ENCODE measurements at places on chromosomes 4 and X.

GRCh38 chr4:31307029-31307428 is 586.9 kb downstream of the PCDH7 start:
- no peak for DNase-seq

- no peak for DNase-seq
Measured at GRCh38 chr4:155060873-155061272, 147.6 kb upstream of the NPY2R start.

DNA sequence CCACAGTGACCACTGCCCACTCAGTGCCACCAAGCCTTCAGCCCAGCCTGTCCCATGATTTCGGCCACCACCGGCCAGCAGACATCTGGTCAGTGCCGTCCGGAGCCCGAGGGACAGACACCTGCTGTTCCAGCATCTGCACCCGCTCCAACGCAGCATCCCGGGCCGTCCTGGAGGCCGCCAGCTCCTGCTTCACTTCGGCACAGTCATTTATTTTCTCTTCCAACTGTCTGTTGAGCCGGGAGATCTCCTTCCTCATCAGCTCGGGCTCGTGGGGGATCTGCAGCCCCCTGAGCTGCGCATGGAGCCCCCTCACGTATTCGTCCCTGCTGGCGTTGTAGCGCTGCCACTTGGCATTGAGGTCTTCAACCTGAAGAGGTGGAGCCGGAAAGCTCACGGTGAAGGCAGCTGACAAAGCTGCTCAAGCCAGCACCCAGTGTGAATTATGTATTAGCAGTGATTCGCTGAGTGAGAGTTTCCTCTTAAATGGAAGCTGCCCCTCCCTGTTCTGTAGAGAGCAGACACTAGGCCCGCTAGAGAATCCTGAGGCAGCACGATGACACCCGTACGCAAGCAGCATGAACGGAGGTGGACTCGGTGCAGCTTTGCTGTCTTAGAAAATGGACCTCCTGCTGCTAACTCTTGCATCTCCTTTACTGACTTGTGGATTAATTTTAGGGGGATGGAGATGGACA is 11.4 kb downstream of the TNIP2 start:
- DNase-seq: no peak

DNA sequence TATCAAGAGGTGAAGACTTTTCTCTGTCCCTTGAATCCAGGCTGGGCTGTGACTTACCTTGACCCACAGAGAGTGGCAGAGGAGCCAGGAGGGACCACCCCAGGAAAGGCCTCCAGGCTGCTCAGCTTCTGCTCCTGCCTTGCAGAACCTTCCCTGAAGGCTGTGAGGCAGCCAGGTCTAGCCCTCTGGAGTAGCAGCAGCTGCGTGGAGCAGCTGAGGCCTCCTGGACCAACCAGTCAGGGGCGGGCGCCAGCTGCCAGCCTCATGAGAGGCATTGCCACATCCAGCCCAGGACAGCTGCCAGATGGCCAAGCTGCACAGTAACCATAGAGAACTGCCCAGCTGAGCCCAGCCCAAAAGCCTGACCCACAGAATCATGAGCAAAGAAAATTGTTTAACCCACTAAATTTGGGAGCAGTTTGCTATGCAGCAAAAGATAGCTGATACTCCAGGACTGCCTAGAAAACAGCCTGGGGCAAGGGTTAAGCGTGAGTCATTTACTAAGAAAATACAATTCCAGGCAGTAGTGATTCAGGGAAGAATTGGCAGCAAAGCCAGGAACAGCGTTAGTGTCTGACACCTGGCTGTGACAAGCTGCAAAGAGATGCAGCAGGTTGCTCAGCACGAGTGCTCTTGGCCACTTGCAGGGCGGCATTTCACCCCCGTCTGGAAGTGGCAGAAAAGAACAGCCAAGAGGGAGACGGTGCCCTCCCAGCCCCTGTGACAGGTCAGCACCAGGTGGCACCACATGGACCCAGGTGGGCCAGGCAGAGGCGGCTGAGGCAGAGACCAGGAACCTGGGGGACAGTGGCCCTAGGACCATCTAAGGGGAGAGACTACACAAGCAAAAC is 14.7 kb upstream of the PDE6B start:
- peak; percentile 26 for DNase-seq

DNA sequence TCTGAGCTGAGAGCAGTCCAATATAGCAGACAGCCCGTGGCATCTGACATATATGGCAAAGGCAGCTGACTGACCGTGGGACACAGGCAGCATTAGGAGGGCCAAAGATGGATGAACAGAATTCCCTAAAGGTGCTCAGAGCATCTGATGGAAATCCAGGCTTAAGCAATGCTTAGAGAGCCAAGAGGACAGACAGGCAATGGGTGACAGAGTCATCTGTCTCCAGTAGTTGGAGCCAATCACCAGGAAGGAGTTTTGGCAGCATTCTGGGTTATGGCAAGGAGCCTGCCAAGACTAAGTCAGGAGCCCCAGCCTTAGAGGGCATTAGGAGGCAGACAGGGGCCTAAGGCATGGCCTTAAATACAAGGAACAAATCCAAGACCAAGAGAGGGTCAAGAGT is 153.3 kb upstream of the USP9X start:
- no peak for DNase-seq

GRCh38 chr4:61740886-61741285 is 540.8 kb downstream of the ADGRL3 start:
- no peak for DNase-seq

DNA sequence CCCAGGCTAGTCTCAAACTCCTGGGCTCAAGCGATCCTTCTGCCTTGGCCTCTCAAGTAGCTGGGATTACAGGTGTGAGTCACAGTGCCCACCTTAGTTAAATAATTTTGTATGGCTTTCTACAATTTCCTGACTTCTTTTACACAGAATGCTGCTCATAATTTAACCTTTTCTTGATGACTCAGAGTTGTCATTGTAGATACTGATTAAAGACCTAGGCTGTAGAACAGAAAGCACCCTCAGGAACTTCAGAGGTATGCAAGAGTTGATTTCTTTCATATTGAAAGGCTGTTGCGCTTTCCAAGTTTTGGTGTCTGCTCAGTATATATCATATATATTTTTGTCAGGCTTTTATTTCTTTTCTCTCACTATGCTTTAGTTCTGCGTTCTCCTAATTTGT is 21.1 kb upstream of the GPR34 start:
- no peak for DNase-seq

DNA sequence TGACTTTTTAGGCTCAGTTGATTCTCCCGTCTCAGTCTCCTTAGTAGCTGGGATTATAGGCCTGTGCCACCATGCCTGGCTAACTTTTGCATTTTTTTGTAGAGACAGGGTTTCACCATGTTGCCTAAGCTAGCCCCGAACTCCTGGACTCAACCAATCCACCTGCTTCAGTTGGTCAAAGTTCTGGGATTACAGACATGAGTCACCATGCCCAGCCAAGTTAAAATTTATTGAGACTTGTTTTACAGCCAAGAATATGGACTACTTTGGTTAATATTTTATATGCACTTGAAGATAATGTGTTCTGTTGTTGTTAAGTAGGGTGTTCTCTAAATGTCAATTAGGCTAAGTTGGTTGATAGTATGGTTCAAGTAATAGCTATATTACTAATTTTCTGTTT is 58.7 kb downstream of the CYTL1 start:
- DNase-seq: no peak

DNA sequence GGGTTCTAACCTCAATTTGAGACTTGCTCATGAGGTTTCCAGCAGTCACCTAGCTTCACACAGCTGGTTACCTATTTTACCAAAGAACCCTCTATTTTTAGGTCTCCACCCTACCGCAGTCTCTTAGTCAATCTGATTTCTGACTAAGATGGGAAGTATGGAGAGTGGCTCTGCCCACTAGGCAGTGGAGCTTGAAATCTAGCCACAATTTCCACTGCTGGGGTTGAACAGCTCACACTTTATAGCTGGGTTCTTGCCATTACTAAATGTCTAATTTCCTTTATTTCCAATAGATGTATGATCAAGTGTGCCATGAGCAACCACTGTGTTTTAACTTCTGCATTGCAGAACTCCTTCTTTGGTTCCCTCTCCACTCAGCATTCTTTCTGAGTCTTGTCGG is 43.1 kb downstream of the GASK1B start:
- no peak for DNase-seq

DNA sequence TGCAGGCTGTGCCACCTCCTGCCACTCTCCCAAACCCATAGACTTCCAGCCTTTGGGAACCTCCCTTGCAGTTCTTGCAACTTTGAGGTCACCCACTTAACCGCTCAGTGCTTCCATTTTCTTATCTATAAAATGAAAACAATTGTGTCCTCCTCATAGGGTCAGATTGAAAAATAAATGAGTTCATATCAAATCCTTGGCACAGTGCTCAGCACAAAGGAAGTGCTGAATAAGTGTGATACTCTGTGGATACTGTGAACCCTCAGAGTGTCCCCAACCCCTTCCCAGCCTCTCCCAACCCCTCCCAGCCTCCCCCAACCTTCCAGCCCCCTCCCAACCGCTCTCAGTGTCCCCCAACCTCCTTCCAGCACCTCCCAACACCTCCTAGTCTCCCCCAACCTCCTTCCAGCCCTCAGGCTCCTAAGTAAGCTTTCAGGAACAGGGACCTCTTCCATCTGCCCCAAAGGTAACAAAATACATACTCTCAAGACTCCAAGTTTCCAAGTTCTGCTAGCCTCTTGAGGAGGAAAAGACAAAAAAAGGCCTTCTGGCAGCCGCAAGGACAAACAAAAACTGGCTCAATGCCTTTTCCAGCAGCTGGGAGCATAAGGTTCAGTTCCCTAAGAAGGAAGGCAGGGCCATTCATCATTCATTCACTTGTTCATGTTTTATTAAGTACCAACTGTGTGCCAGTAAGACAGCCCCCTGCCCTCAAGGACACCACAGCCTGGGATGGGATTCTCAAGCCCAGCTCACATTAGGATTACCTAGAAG is 46.1 kb upstream of the LGI2 start:
- DNase-seq: no peak

DNA sequence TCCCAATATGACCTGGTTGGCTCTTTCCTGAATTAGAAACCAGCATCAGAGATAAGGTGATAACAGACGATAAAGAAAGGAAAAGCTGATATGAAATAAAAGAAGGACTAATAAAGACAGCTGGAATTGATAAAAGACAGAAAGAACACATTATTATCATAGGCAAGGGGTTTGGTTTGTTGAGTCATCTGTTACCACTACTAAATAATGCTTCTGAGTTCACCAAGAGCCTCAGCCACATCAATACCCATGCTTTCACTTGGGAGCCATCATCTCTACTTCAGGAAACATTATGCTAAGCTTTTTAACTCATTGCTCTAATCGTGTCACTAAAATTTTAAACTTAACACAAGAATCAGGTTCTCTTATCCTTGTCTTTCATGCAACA is 27.6 kb downstream of the ANXA5 start:
- no peak for DNase-seq

GRCh38 chr4:112818594-112818965 is 181.6 kb downstream of the LARP7 start:
- DNase-seq: no peak

DNA sequence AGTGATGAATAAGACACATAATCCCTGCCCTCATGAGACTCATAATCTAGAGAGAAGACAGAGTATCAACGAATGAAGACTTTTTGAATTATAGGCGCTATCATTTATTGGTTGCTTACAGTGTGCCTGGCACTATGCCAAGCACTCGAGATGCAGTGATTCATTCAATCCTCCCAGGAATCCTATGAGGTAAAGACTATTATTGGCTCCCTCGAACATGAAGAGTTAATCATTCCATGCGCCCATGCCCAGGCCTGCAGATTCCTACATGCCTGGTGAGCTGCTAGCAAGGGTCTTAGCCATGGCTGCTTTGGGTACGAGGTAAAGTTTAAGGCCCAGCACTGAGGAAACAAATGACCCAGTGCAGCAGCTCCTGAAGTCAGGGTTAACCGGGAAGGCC is 47.0 kb downstream of the TEX13B start:
- no peak for DNase-seq

- DNase-seq: no peak
Measured at GRCh38 chrX:53456254-53456653, 22.1 kb upstream of the HSD17B10 start.

DNA sequence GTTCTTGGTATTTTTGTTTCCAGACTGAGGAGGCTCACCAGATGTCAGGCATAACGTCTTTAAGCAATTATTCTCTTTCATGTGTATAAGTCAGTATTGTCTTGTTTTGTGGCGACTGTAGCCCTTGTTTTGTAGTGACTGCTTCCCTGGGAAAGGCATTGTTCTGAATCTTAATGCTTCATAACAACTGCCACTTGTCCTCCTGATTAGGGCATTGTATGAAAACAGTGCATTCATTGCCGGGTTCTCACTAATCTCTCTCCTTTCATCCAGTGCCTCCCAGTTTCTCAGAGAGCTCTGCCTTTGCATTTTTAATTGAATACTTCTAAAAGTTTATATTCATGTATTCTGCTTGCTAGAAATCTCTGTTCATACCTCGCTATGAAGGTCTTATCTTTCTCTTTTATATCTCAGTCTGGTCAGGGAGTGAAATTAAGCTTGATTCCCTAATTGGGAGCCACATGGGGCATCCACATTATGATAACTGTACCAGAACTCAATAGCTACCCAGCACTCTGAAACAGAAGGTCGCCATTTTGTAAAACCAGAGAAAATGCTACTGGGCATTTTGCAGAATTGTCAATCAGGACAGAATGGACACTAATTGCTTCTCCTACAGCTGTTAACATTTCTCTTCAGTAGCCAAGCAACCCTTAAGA is 149.8 kb downstream of the GBA3 start:
- DNase-seq: no peak

GRCh38 chr4:141220271-141220670 is 424 bp upstream of the ZNF330 start:
- no peak for DNase-seq

DNA sequence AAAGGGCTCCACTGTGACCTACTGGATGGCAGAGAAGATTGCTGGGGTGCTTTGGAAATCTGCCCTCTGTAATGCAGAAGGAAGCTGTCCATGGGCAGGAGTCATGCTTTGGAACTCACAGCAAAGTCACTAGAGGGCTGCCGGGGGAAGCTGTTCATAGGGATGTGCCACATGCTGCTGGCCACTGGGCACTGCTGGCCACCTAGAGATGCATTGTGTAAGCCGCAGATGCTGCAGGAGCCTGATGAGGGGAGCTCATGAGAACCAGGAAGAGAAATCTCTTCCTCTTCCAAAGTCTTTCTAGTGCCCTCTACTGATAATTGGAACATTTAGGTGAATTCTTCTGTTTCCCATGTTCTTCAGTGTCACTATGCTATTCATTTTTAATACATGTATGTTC is 31.2 kb upstream of the UXT start:
- peak; percentile 1 for DNase-seq

DNA sequence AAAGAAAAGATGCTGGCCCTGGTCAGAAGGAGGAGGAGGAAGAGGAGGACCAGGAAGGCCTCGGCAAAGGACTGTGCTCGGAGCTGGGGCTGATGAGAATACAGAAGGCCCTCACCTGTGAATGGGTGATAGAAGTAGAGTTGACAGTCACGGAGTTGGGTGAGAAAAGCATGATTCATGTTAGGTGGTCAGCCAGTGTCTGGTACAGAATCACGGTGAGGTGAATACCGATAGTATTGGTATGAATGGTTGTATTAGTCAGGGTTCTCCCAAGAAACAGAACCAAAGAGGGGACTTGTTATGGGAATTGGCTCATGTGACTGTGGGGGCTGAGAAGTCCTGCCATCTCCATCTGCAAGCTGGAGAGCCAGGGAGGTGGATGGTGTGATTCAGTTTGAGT is 32.5 kb upstream of the FAM156A start:
- DNase-seq: no peak

GRCh38 chr4:65310586-65310985 is 359.7 kb downstream of the EPHA5 start:
- no peak for DNase-seq

GRCh38 chr4:86999136-86999643 is 64.4 kb downstream of the AFF1 start:
- no peak for DNase-seq

GRCh38 chr4:156537286-156537685 is 434.3 kb downstream of the PDGFC start:
- DNase-seq: no peak
